Activated CD8-positive, alpha-beta memory T cell treated with anti-CD3 and anti-CD28 coated beads for 24 hours (primary cell): ENCODE measurements at places on chromosomes 16 and 17.

DNA sequence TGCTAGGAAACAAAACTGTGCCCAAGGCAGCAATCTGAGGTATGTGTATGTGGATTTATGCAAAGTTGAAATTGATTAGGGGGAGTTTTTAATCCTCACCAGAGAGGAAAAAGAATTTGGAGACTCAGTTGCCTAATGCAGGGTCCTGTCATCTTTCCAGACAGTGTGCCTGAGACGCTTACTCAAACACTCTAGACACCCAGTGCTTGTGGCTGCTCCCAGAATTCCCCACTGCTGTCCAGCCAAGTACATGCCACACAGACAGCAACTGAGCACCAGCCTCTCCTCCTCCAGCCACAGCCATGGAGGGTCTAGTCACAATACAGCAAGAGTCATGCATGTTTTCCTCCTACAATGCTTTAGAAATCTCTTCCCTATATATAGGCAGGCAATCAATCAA lies 118.1 kb downstream of the HIC1 start:
- no peak for DNase-seq

DNA sequence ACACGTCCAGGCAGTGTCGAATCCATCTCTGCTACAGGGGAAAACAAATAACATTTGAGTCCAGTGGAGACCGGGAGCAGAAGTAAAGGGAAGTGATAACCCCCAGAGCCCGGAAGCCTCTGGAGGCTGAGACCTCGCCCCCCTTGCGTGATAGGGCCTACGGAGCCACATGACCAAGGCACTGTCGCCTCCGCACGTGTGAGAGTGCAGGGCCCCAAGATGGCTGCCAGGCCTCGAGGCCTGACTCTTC lies 7.2 kb upstream of the CD68 start:
- no peak for DNase-seq

GRCh38 chr16:68000450-68000849 lies 1.2 kb upstream of the DPEP2 start:
- DNase-seq: no peak

- DNase-seq: no peak
Observed at GRCh38 chr17:40958086-40958953, 8.4 kb downstream of the KRT39 start.

GRCh38 chr16:52578829-52579498 lies 32.0 kb upstream of the TOX3 start:
- DNase-seq: no peak

GRCh38 chr17:36443777-36444176 lies 42.7 kb upstream of the ZNHIT3 start:
- DNase-seq: no peak

GRCh38 chr17:73874008-73874720 lies 229.9 kb upstream of the SDK2 start:
- no peak for DNase-seq

GRCh38 chr16:56424791-56425438 lies 430 bp downstream of the AMFR start:
- DNase-seq: peak; percentile 78

DNA sequence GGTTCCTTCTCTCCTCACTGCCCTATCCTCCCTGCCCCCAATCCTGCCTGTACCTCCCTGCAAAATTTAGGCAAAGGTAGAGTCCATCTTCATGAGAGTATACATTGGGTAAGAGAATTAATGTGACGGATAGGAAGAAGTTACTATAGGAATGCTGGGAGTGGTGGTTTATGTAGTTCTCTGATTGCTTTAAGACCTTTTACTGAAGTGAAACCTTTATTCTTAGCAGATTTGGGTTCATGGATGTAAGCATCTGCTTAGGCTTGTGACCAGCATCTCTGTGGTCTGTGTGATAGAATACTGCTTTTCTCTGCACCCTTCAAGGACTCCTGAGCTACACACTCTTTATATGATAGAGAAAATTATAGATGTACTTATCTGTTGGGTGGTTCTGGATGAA lies 127.3 kb downstream of the PRKCA start:
- no peak for DNase-seq

DNA sequence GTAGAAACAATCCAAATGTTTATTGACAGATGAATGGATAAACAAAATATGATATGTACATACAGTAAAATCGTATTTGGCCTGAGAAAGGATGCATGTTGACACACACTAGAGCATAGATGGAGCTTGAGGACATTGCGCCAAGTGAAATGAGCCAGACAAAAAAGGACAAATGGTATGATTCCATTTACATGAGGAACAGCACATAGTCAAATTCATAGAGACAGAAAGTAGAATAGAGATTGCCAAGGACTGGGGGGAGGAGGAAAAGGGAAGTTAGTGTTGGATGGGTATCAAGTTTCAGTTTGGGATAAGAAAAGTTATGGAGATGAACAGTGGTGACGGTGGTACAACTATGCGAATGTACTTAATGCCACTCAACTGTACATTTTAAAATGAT lies 47.9 kb downstream of the COPRS start:
- DNase-seq: no peak

DNA sequence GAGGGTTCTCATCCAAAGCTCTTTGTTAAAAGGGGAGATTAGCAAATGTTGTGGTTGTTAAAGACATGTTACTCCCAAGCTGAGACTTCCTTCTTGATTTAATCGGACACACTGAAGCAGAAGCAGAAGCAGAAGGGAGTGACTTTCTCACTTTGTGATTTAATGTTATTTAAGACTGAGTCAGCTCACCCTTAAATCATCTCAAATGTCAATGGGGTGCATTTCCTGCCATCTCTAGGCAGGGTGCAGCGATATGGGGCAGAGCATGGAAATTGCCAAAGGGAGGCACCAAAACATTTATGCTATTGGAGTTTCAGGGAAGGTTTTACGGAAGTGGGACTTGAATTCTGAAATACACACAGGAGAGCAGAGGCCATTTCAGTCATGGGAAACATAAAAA lies 283.6 kb downstream of the ABCC12 start:
- no peak for DNase-seq

DNA sequence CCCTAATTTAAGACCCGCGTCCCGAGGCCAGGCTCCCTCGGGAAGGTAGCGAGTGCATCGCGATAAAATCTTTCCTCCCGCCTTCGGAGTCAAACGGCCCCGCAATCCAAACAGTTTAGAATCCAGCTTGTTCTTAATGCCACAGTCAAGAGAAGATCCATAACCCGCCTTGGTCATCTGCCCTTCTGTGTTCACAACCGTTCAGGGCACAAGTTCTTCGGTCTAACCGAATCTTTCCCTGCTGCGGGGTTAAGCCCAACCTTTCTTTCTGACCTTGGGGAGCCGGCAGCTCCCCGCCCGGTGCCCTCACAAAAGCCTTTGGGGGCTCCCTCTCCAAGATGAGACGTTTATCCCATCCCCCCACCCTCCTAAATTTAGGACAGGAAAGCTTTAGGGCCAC lies 30.3 kb downstream of the CPSF4L start:
- DNase-seq: peak; percentile 61

DNA sequence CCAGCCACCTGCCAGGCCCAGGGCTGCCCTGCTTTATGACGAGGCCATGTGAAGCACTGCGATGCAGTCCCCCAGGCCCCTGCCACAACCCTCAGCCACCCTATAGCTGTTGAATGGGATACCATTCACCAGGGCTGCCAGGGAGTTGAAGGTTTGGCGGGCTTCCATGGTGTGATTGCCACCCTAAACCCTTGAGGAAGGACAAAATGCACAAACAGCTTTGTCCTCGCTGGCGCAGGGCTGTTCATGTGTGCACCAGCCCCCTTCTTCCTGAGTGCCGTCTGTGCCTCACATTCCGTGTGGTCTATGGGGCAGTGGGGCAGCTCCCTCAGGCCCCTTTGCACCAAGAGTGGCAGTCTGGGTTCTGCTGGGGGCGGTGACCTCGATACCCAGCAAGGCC lies 25.3 kb downstream of the NARF start:
- no peak for DNase-seq

- DNase-seq: no peak
Observed at GRCh38 chr17:2939714-2940351, 123.6 kb downstream of the OR1D5 start.

DNA sequence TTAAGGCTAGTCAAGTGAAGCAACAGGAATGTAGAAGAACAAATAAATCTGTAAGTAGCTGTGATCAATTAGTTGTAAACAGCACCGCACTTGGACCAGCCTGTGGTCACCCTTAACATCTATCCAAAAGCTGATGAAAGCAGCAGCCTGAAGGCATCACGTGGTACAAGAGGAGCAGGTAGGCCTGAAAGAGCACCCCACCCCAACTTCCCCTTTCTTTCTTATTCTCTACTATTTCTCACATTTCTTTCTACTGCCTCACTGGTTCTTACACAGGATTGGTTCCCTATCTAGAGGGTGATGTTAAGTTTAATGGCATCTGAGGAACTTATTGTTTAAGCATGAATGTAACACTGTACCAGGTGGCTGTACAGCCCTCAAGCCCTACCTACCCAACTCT lies 42.6 kb upstream of the CLEC18B start:
- DNase-seq: no peak

GRCh38 chr16:4452674-4453073 lies 21.8 kb downstream of the NMRAL1 start:
- DNase-seq: no peak

- DNase-seq: no peak
Observed at GRCh38 chr16:50567651-50568050, 19.5 kb downstream of the NKD1 start.

DNA sequence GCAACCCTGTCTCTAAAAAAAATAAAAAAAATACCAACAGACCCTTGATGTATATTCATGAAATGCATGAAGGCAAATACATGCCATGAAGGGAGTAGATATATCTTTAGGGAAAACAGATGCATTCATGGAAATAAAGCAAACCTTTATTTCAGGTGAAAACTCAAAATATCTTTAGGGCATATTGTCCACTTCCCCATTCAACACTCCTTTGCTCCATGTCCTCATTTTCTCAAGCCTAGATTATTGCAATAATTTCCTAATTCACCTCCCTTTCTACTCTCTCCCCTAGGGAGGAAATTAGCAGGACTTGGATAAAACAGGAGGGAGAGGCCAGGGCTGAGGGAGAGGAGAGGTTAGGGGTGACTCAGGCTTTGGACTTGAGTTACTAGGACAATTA lies 5.7 kb upstream of the VPS25 start:
- no peak for DNase-seq

DNA sequence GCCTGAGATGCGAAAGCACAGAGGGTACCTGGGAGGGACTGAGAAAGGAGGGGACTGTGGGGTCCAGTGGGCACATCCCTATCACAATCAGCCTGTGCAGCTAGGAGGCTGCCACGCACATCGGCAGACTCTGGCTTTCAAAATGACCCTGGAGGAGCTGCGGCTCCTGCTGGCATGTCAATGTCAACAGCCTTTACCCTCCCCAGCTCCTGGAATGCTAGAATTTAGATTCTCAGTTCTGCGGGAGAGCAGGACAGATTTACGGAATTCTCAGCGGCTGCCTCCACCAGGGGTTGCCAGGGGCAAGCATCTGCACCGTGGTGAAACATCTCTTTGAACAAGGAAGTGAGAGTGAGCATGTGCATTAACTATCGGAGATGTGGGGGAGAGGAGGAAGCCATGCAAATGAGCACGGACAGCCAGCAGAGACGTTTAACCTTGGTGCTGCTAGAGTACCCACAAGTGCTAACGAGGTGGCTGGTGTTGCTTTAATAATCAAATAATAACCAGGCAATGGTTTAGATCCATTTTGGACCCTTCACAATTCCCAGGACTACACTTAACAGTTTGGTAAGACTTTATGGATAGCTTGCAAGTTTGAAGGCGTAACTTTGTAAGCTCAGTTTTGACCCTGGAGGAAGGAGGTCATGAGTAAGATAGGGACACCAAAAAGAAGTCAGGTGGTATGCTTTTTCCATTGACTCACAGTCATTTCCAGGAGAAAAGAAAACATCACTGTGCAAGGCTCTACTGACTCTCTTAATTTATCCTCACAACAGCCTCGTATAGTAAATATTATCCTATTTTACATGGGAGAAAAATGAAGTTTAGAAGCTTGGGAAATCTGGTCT lies 54.1 kb downstream of the XYLT1 start:
- DNase-seq: peak; percentile 82

DNA sequence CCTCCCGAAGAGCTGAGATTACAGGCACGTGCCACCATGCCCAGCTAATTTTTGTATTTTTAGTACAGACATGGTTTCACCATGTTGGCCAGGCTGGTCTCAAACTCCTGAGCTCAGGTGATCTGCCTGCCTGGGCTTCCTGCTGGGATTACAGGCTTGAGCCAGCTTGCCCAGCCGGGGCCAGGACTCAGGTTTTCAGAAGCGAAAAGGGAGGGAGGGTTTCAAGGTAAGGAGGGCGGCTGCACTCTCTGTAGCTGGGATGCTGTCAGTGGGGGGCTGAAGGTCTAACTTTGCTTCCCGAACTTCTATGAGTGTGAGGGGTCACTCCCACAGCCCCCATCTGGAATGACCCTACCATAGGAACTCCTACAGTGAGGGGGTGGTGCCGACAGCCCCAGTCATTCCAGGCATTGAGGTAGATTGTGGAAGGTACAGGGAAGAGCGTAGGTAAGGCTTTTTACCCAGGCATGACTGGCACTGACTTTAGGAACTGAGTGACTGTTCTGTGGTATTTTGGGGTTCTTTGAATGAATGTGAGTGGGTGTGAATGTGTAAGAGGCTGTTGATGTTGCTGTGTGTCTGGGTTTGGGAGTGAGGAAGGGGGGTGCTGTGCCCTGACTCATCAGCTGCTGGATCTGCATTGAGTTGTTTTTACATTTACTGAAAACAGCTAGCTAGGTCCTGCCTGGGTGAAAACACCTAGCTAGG lies 3.8 kb upstream of the C1QL1 start:
- DNase-seq: peak; percentile 65

GRCh38 chr17:29155227-29155965 lies 24.8 kb downstream of the MYO18A start:
- DNase-seq: peak; percentile 85
